ENCODE measurements at places on chromosomes 4 and X.
A peak's percentile ranks its signal among the peaks of the same experiment; 100 is the strongest.

GRCh38 chr4:36088542-36088941 lies 155.8 kb downstream of the ARAP2 start:
- DNase-seq = no peak

GRCh38 chr4:128768373-128768996 lies 41.0 kb upstream of the JADE1 start:
- no peak for DNase-seq

- DNase-seq = no peak
Measured at GRCh38 chr4:43410636-43411035, 518.1 kb downstream of the GRXCR1 start.

- DNase-seq = no peak
Measured at GRCh38 chr4:97917115-97917514, 226.2 kb downstream of the STPG2 start.

GRCh38 chrX:67004451-67004850 lies 365.6 kb upstream of the EDA2R start:
- DNase-seq = no peak

- no peak for DNase-seq
Measured at GRCh38 chr4:173500841-173501591, 29.0 kb downstream of the HAND2 start.

- DNase-seq = no peak
Measured at GRCh38 chrX:150680974-150681373, 12.2 kb upstream of the MTMR1 start.

DNA sequence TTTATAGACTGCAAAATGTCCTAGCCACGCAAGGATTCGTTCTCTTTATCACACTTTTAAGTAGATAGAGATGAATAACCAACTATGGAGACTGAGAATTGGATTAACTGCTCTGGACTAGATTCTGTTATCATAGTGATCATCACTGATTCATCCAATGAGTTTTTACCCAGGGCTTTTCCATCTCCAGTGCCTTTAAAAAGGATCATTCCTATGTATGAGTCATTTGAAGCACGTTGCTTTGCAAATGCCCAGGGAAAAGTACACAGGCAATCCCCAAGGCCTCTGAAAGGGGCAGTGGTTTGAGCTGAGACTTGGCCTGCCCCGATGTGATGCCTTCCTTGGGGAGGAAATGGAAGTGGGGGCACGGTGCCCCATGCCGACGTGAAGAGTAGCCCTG lies 122.7 kb upstream of the PSAPL1 start:
- DNase-seq = no peak

DNA sequence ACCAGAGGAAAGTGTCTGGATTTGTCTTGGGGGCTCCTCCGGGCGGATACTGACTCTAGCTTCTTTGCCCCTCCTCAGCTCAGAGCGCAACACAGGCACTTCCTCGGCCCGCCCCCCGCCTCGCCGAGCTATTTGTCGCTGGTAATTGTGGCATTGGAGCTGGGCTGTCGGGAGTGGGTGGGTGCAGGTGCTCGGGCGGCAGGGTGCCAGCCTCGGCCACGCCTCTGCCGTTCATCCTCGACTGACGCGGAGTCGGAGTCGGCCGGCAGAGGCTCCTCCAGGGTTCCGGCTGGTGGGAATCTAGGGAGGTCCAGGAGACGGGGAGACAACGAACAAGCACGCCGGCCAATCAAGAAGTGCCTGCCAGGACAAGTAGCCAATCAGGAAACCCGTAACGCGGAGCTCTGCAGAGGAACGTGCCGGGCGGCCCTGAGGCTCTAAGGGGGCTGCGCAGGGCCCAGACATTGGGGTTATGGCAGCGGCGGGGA lies 3.9 kb upstream of the SYN1 start:
- DNase-seq = peak; percentile 14

GRCh38 chrX:78643096-78643495 lies 16.0 kb downstream of the RTL3 start:
- no peak for DNase-seq

DNA sequence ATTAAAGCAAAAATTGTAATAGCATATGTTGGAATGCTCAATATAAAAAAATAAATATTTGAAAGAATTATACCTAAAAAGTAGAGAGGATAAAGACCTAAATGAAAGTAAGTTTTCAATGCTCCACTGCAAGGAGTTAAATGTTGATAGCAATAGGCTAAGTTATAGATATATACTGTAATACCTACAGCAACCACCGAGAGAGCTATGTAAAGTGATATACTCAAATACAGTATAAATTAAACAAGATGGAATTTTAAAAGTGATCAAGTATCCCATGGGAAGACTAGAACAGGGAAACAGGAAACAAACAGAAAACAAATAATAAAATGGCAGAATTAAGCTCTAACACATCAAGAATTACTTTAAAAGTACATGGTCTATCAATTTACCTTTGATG lies 73.9 kb downstream of the CASP3 start:
- DNase-seq = no peak

- no peak for DNase-seq
Measured at GRCh38 chr4:94517492-94517891, 65.8 kb downstream of the PDLIM5 start.

DNA sequence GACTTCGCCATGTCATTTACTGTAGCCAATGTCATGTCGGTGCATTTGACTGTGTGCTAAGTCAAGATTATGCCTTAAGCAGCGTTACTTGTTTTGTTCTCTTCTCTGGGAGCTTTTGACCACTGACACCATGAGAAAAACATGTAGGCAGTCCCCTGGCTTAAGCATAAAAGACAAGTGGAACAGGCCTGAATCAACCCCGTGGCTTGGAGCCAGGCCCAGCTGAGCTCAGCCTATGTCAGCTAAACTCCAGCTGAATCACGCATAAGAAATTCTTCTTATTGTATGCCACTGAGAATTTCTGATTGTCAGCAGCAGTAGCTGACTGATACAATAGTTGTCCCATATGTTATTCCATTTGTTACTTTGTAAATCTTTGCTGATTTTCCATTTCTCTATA lies 261.9 kb downstream of the CBLL2 start:
- DNase-seq = no peak

DNA sequence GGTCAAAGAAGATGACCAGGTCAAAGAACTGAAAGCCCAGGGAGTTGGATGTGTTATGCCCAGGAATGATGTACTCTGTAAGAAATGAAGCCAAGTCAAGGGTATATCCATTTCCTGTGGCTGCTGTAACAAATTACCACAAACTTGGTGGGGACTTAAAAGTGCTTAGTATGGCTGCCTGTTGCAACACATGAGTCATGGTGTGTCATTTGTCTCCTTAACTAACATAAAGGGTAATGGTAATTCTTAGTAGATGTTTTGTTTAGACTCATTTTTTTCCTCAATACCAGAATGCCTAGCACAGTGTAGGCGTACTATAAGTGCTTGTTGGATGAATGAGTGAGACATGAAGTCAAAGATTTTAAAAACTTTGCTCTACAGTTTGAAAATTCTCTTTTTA lies 45.7 kb downstream of the SYTL5 start:
- DNase-seq = no peak

- DNase-seq = no peak
Measured at GRCh38 chr4:17058536-17058915, 160.1 kb upstream of the LDB2 start.

GRCh38 chrX:21863241-21863640 lies 7.5 kb downstream of the YY2 start:
- no peak for DNase-seq

GRCh38 chrX:121301356-121301755 lies 253.9 kb downstream of the GLUD2 start:
- DNase-seq = no peak

DNA sequence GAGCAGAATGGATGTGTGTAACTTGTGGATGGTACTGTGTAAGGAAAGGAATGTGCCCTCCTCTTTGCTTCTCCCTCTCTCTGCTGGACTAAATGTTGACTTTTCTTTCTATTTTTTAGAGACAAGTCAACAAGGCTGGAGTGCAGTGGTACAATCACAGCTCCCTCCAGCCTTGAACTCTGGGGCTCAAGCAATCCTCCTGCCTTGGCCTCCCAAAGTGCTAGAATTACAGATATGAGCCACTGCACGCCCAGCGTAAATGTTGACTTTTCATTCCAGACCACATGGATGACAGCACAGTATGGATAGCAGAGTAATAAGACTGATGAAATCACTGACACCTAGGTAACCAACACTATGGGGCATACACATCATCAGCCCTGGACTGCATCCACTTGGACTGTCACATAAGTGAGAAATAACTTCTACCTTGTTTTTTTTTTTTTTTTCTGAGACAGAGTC lies 5.1 kb upstream of the RPS3A start:
- no peak for DNase-seq

DNA sequence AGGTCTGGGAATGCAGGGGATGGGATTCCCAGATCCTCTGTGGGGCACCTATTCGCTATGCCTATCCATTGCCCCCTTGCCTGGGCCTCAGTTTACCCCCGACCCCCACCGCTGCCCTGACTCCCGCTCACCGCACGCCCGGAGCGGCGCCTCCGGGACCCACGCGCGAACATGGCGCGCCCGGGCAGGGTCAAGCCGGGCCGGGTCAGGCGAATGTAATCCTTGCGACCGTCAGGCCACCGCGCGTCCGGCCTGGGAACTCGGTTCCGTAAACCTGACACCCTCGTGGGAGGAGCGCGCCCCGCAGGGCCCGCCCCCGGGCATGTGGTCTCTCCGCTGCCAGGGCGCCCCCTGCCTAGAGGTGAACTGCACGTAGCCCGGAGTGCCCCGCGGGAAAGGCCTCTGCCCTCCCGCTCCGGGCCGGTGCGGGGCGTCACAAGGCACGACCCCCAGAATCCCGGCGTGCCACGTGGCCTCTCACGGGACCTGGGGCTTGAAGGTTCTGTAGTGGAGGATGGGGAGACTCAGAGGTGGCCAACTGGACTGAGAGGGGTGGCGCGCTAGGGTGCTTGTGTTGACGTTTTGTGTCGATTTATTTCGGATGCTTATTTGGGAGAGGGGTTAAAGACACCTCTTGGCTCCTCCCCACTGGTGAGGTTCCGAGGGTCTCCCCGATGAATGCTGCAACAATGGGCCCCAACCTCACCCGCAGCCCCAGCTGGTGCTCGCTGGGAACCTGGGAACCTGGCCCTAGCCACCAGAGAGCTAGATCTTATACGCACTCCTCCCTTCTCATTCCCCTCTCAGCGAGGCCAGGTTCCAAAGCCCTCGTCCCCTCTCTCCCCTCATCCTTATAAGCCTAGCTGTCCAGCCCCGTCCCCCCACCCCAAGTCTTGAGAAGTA lies at the start of gene PRICKLE3:
PRICKLE3 (minus strand) TSS at position 249 of the 903 bp plus-strand sequence; CDS start at position 173, 76 bp downstream.
- DNase-seq = peak; percentile 46

DNA sequence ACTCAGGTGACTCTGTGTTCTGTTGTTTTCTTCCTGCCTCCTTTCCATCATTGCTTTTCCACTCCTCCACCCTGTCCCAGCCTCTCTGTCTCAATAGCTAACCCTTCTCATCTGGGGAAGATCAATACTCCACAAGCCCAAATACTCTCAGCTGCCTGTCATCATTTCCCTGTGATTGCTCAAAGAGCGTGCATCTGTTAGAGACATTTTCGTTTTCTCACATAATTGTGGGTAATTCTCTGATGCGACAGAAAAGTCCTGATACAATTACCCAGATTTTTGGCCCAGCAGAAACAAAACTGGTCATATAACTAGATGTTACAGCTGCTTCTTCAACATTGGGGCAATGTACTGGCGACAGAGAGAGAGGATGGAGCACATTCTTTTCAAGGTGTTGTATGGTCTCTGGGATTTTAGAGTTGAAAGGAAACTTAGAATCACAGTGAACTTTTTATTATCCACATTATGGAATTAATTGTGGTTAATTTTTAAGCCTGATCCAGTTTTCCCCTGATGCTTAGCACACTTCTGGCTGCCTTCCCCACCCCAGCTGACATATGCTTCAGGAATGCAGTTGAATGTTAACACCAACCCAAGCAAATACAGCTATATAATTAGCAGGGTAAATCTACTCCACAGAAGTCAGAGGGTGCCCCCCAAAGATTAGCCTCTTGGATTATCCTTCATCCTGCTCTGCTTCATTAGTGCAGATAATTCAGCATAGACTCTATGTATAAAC lies 171.4 kb upstream of the ANXA3 start:
- no peak for DNase-seq

DNA sequence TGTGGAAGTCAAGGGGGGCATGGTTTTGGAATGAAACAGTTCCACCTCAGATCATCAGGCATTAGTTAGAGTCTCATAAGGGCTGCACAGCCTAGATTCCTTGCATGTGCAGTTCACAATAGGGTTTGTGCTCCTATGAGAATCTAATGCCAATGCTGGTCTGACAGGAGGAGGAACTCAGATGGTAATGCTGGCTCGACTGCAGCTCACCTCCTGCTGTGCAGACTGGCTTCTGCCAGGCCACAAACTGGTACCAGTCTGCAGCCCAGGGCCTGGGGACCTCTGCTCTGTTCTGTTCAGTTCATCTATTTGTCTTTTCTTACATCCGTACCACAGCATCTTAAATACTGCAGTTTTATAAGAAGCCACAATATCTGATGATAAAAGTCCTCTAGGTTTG lies 12.2 kb upstream of the MSL3 start:
- no peak for DNase-seq

DNA sequence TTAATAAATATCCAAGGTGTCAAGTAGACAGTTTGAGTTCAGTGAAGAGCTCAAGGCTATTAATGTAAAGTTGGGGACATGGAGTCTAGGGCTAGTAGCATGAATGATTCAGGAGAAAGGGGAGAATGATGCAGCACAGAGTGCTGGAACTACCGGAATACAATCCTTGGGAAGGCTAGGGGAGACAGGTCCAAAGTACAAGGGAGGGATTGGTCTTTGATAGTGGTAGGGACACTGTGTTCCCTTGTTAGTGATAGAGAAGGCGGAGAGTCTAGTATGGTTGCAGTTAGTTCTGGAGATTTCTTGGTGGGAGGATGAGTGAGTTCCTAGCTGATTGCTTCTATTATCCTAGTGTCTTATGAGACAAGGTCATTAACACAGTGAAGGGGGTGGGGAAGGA lies 8.7 kb downstream of the GCNA start:
- DNase-seq = no peak

DNA sequence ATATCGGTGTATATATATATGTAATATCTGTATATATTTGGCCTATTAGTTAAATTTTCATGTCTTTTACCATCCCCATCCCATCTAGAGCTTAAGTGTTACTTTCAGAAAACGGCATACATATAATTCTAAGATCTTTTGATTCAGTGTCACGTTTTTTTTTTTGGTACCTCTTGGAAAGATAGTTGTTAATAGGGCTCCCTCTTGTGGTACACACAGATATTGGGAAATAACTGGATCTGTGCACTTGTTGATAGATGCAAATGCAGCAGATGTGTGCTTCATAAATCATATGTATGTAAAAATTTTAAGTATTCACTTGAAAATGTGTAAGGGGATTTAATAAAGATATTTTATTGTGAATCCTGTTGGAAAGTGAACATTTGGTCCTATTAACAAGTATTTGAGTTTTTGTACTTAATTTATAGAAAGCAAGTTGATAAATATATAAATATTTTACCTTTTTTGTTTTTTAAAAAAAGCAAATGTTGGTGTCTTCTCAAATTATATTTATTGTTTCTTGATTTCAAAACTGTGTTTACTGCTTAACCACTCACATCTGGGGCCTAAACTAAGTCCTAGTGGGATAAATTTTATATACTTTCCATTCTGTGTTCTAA lies 74.7 kb downstream of the PAQR3 start:
- DNase-seq = no peak

DNA sequence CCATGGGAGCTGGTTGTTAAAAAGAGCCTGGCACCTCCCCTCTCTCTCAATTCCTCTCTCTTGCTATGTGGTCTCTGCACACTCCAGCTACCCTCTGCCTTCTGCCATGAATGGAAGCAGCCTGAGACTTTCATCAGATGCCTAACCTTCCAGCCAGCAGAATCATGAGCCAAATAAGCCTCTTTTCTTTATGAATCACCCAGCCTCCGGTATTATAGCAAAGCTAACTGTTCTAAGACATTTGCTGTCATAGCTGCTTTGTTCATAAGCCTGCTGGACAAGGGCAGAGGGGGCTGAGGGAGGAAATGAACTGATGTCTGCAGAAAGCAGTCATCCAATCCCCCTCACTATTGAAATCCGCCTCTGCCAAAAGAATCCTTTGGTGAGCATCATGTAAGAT lies 196.7 kb downstream of the ZNF330 start:
- DNase-seq = no peak
